ENCODE measurements at places on chromosomes 11 and 22. TPM values are rescaled to one million over a fixed set of nuclear protein-coding genes. Genes with fewer than 3 reads are reported as not detected.

Gene HTR3A
- total RNA-seq: 0.63 TPM

Gene TMEM86A
- total RNA-seq: 2.5 TPM

Gene NCR3LG1
- total RNA-seq: 3.6 TPM

Gene HYLS1
- total RNA-seq: 4.2 TPM

Gene SCGB1A1
- not detected for total RNA-seq

Gene ZNHIT2
- 24.4 TPM for total RNA-seq

GRCh38 chr11:121625777-121626506 lies 173.2 kb upstream of the SORL1-AS1 start:
- DNase-seq: no peak

DNA sequence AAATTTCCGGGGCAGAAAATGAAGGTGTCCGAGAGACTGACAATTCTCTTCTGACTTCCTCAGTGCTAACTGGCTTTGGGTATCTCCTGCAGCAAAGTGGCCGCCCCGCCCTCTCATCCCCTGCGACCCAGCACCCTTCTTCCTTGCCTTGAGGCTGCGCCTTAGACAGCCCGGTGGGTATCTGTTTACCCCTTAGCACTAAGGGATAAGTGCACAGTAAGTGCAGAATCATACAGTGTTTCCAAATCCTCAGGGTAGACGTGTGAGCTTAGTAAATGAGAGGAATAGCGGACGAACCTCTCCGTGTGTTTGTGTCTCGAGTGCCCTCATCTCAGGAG lies 368 bp upstream of the CHORDC1 start:
- no peak for DNase-seq

DNA sequence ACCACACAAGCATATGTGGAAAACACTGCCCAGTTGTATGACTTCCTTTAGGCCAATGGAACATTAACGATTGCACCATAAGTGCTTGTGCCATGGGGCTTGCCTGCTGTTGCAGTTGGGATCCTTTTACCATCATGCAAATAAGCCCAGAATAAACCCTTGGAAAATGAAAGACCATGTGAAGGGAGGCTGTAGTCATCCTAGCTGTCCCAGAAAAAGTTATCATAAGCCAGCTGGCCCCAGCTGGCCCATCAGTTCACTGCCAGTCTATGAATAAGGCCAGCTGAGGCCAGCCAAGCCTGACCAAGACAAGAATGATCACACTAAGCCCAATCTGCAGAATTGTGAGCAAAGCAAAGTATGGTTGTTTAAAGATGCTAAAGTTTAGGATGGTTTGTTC lies 253.9 kb upstream of the ARHGAP20 start:
- no peak for DNase-seq

- no peak for DNase-seq
Observed at GRCh38 chr11:32092581-32093170, 1.8 kb downstream of the RCN1 start.

- no peak for DNase-seq
Observed at GRCh38 chr11:30196400-30197206, 34.2 kb upstream of the FSHB start.

DNA sequence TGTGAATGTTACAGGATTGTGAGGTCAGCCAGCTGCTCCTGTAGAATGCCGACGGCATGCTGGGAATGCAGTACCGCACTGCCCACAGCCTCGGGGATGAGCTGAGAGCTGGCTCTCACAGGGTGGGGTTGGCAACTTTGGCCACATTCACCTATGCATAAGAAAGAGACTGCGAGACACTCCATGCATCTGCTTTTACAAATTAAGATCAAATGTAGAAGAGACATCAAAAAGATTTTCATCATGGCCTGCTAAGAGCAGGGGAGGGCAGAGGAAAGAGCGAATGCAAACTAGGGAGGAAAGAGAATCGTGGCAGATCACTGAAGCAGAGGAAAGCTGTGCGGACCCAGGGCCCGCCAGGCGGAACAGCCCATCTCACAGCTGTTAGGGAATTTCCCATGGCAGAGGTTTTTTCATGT lies 49.8 kb upstream of the SPATA19 start:
- DNase-seq: no peak

GRCh38 chr22:30302810-30303138 lies 13.5 kb upstream of the CASTOR1 start:
- DNase-seq: no peak

DNA sequence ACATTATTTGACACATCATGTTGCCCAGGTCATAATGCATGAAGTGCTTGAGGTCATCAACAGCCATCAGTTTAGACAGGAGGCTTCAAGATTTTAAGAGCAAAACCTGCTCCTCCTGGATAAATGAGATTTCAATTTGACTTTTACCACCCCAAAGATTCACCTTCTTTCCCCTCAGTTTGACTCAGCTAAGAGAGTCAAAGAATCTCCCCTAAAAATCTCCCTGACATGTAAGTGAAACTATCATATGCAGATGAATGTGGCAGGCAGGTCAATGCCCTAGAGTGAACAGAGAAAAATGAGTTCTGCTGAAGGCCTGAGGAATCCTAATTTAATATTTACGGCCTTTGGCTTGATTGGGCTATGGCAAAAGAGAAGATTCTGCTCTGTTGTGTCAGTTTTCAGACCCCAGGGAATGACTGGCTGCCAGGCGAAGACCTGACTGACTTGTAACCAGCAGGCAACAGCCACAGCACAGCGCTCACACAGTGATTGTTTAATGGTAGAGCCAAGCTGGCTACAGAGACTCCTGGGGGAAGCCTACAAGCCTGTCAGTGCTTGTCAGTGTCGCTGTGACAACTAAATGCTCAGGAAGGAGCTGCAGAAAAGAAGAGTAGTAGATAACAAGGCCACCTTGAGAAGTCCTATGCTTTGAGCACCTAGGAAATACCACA lies 491.2 kb upstream of the LRRC4C start:
- DNase-seq: no peak

GRCh38 chr11:64659417-64660144 lies 63.4 kb downstream of the NRXN2 start:
- no peak for DNase-seq

GRCh38 chr11:22539821-22540256 lies 85.8 kb downstream of the FANCF start:
- DNase-seq: no peak

GRCh38 chr22:35134637-35135036 lies 68.7 kb downstream of the ISX start:
- no peak for DNase-seq

- no peak for DNase-seq
Observed at GRCh38 chr22:50704510-50705218, 32.0 kb downstream of the SHANK3 start.

- no peak for DNase-seq
Observed at GRCh38 chr11:92709329-92709728, 260.1 kb upstream of the MTNR1B start.

- no peak for DNase-seq
Observed at GRCh38 chr11:8624698-8625097, 30.7 kb upstream of the STK33 start.

- DNase-seq: no peak
Observed at GRCh38 chr11:129779342-129779741, 36.3 kb upstream of the TMEM45B start.

GRCh38 chr11:8613036-8613435 lies 19.0 kb upstream of the STK33 start:
- peak; percentile 68 for DNase-seq

GRCh38 chr22:50002791-50003190 lies 9.8 kb downstream of the IL17REL start:
- no peak for DNase-seq

DNA sequence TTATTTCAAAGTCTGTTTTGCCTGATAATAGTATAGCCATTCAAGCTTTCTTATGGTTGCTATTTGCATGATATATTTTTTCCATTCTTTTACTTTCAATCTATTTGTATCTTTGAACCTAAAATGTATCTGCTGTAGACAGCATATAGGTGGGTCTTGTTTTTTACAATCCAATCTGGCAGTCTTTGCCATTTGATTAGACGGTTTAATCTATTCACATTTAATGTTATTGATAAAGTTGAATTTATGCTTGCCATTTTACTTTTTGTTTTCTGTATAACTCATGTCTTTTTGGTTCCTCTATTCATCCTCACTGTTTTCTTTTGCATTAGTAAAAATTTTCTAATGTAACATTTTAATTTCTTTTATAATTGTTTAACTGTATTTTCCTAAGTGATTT lies 37.4 kb downstream of the MMP20 start:
- DNase-seq: no peak

GRCh38 chr11:130429120-130429681 lies 792 bp upstream of the ADAMTS8 start:
- no peak for DNase-seq

Measured in esophagus muscularis mucosa (tissue), 4 donors.